ENCODE measurements at places on chromosomes 4 and X.

DNA sequence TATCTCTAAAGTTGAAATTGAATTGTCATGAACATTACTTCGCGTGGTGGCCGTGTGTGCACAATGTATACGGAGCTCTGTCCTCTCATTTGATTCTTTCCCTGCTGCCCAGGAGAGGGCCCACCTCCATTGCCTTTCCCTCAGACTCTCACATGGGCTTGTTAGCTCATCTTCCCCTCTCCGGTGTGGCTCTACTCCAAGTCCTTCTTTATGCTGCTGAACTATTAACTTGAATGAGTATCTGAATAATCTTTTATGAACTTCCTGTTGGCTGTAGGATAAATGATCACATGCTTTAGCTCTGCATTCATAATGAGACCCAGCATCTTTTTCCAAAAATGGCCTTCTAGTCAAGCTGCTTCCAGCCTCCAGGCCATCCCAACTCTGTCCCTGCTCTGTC lies 68.8 kb upstream of the CLNK start:
- no peak for DNase-seq

GRCh38 chr4:182600093-182600492 lies 317.1 kb downstream of the DCTD start:
- no peak for DNase-seq

DNA sequence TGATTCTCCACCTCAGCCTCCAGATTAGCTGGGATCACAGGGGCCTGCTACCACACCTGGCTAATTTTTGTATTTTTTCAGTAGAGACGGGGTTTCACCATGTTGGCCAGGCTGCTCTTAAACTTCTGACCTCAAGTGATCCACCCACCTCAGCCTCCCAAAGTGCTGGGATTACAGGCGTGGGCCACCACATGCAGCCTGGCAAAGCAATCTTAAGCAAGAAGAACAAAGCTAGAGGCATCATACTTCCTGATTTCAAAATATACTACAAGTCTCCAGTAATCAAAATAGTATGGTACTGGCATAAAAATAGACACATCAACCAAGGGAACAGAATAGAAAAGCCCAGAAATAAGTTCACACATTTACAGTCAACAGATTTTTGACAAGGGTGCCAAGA lies 12.8 kb upstream of the F8A1 start:
- no peak for DNase-seq

- no peak for DNase-seq
Measured at GRCh38 chrX:103248553-103248952, 6.4 kb downstream of the TCEAL8 start.

DNA sequence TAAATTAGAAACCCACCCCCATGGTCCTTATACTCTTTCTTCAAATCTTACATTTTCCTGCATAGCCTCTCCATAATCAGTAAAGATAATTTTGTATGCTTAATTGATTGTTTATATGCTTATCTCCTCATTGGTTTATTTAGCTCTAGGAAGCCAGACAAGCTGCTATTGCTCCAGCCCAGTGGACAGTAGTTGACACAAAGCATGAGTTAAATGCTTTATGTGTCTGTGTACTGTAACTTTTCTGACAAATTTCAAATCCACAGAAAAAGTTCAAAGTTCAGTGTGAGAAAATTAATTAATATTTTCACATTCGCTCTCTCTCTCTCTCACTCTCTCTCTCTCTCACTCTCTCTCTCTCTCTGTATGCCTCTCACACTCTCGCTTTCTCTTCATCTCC lies 181.7 kb downstream of the GABRB1 start:
- no peak for DNase-seq

- DNase-seq = no peak
Measured at GRCh38 chr4:114088481-114088880, 109.0 kb upstream of the ARSJ start.

- no peak for DNase-seq
Measured at GRCh38 chrX:72309297-72310071, 3.8 kb upstream of the CITED1 start.

- DNase-seq = no peak
Measured at GRCh38 chr4:24842356-24842755, 47.0 kb downstream of the SOD3 start.

DNA sequence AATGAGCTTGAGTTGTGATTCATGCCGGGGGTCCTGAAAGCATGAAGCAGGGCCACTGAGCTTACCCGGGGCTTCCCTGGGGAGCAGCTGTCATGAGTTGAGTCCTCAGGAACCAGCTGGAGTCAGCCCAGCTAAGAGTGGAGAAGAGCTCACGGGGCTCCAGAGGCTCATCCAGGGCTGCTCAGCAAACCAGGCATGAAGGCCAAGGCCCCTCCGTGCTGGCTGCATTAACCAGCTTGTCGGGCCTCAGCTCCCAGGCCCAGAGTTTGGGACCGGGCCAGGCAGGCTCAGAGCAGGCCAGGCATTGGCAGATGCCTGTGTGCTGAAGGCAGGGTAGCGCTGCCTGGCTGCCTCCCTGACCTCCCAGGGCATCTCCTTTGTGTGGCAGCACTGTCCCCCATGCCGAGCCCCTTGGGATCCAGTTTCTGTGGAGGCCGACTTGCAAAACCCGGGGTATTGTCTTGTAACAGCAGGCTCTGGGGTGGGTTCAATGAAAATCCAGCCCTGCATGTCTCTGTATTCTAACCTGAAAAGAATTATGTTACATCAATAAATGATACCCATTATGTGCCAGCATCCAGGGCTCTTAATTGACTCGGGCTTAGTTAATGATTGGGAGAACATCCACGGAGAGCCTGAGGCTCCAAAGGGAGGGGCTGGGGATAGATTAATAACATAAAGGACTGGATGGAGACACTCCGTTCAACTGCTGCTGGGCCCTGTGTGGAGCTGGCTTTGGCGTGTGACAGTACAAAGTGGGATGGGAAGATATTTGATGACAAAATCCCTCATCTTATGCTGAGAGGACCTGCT lies 68.0 kb upstream of the MSX1 start:
- no peak for DNase-seq

DNA sequence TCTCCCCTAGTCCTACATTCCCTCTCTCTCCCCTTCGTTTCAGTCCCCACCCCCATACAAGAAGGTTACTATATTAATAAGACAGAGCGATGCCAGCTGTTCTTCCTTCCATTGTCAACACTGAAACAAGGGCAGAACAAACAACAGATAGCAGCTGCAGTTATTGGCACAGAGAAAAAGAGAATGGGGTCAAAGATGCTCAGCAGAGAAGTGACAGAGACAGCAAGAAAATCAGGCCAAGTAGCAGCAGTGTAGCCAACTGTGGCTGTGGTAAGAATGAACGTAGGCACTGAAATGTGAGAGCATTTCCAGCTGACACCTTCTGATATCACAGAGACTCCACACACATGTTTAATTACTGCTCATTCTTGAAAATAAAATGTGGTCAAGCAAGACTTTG lies 641.8 kb downstream of the FSTL5 start:
- DNase-seq = no peak

- no peak for DNase-seq
Measured at GRCh38 chr4:120809518-120809917, 113.0 kb downstream of the PRDM5 start.

Measured in islet precursor cell (in vitro differentiated cells).